ENCODE measurements at places on chromosomes 3 and 15.

GRCh38 chr3:120160050-120160449 is 65.8 kb upstream of the GSK3B start:
- no peak for DNase-seq

GRCh38 chr3:64022451-64023186 is 675 bp downstream of the PSMD6 start:
- DNase-seq = no peak

DNA sequence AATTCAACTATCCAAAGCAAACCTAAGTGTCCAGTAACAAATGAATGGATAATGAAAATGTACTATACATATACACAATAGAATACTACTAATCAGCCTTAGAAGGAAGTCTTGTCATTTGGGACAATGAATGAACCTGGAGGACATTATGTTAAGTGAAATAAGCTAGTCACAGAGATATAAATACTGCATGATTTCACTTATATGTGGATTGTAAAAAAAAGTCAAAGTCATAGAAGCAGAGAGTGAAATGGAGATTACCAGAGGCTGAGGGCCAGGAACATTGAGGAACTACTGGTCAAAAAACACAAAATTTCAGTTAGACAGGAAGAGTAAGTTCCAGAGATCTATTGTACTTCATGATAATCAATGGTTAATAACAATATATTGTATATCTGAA is 33.6 kb downstream of the MYO5A start:
- DNase-seq = no peak

DNA sequence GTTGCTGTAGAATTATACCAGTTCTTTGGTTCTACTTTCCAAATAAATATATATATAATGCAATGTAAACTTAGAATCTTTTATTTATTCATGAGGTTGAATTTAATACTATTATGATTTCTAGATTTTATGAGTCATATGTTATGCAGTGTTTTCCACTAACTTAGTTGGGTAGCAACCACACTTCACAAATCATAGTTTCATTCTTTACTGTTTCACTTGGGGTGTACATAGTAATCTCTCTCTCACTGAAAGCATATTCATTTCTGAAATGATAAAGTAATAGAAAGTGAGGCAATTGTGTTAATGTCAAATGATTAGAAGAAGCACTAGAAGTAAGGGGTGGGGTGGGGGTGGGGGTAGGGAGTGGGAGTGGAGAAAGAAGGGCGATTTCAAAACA is 52.6 kb downstream of the IQCH start:
- no peak for DNase-seq

DNA sequence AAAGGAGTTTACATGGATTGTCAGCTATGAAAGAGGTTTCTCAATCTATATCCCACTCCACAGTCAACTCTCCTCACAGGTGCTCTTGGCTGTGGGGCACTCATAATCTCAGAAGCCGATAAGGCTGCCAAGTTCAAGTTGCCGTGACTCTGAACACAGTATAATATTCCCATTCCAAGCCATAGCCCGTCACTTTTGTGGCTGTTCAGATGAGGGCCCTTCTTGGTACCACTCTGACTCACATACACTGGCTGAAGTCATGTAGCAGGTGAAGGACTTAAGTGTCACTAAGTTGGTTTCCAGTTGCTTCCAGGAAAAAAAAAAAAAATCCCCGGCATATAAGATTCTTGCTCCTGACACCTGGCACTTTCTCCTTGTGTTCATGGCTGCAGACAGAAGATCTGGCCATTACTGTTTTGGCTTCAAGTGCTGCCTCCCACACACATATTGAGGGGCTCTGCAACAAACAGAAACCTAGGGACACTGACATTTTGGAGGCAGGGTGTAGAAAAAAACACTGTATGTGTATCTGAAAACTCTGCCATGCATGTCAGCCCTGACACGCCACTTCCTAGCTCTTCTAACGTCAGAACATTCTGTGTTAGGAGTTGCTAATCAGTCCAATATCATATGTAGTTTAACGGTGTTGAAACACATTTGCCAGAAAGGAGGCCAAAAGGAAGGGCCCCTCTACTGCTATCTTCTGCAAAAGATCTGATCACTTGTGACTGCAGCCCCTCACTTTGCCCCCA is 170.2 kb upstream of the ICE2 start:
- DNase-seq = no peak

DNA sequence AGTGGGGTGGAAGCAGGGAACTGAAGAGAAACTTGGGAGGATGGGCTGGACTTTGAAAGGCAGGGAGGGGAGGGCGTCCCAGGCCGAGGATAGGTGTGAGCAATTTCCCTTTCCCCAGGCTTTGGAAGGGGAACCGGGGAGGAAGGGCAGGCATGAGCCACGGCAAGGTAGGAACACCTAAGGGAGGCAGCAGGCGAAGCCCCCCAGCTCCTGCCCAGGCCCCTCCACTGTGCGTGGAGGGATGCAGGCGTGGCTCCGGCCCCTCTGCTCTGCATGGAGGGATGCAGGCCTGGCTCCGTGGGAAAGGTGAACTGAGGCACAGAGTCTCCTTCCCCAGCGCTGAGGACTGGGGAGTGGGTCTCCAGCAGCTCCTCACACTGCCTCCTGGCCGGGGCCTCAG is 236.4 kb downstream of the XXYLT1 start:
- no peak for DNase-seq

- DNase-seq = no peak
Observed at GRCh38 chr3:131388490-131388799, 6.9 kb downstream of the NUDT16 start.

DNA sequence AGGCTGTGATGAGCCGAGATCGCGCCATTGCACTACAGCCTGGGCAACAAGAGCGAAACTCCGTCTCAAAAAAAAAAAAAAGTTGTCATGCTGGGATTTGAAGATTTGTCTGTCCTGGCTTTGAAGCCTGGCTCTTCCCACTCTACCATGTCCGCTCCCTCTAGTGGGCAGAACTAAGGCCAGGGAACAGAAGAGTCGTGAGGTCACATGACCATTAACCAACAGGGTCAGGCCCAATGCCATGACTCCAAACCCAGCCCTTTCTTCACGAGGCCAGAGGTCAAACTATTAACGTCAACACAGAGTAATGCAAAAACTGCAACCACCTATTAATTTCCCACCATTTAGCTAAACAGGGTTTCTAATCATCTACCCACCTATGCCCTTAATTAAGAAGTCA is 212.1 kb downstream of the ADAMTS17 start:
- DNase-seq = no peak

GRCh38 chr15:60782316-60782715 is 303.4 kb upstream of the ICE2 start:
- DNase-seq = no peak

DNA sequence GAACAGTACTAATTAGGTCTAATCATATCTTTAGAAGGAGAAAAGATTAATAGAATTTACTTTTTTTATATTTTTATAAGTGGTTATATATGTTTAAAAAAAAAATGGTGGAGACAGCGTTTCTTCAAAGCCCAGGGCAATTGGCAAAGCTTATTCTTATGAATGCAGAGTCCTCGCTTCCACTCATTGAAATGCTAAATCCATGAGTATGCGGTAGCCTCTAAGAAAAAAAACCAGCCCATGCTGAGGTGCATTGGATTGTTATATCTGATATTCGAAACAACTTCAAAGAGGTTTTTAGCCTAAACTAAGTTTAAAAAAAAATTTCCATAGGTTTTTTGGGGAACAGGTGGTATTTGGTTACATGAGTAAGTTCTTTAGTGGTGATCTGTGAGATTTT is 142.8 kb downstream of the GOLIM4 start:
- no peak for DNase-seq

DNA sequence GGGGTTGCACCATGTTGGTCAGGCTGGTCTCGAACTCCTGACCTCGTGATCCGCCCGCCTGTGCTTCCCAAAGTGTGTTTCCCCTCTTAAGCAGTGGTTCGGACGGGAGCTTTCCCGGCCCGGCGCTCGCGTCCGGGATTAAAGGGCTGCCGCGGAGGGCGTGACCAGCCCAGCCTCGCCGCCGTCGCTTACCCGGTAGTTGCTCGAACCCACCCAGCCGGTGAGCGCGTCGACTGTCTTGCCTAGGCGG is 513 bp downstream of the CLASP2 start:
- DNase-seq = no peak

DNA sequence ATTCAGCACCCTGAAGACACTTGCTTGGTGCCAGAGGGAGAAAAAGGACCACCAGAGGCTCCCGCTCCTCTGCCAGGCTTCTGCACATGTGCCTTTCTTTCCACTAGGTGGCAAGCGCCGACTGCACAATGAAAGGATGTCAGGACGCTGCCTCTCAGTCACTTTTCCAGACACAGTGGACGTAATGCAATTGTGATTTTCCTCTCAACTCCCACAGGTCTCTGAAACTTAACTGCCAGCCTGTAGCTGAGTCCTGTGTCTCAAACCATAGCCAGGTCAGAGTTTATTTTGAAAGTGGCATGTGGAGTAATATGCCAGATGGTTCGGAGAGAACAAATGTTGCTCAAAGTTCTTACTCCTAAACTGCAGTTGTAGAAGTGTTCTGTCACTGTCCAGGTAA is 162.9 kb downstream of the ITPR1 start:
- DNase-seq = no peak

DNA sequence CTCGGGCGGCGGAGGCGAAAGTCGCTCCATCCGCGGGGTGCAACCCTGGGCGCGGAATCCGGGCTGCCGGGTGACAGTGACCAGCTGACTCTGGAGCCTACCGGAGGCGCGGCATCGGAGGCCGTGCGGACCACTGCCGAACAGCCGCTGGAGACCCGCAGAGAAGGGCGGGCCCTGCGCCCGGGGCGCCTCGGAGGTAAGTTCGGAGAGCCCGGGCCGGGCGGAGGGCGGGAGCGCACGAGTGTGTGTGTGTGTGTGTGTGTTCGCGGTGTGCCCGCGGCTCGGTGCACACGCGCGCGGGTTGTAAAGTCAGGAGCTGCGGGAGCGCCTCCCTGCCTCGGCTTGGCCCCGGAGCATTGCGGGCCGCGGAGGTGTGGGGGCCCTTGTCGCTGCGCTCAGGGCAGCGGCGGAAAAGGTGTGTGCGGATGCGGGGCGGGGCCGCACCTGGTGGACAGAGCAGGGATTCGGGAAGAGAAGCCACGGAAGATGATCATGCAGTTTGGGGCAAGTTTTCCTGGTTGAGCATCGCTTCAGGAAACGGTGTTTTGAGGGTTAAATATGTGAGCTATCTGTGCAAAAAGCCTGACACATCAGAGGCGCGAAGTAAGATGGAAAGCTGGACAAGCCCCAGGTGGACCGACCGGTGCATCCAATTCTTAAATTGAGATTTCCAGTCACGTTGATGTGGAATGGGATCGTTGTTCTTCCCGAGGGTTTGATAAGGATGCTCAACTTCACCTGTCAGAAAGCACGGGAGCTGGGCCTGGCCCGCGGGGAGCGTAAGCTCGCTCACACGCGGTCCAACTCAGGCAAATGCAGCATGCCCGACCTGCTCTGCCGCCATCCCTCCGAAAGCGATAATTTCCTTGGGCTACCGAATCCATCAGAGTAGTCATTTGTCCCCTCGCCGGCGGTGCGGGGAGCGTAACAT is 474 bp downstream of the MINAR1 start:
- DNase-seq = no peak

GRCh38 chr3:15591242-15591641 is 10.1 kb downstream of the HACL1 start:
- DNase-seq = no peak

DNA sequence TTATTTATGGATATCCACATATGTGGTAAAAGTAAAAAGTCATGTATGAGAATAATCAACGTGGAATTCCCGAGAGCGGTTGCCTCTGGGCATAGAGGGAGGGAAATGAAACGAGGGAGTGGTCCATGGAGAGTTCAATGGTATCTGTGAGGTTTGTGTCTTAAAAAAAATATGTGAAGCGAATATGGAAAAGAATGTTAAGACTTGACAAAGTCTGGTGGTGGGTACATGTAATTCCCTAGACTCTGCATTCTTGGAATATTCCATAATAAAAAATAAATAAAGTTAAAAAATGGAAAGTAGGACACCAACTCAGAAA is 28.4 kb downstream of the FAM43A start:
- no peak for DNase-seq

DNA sequence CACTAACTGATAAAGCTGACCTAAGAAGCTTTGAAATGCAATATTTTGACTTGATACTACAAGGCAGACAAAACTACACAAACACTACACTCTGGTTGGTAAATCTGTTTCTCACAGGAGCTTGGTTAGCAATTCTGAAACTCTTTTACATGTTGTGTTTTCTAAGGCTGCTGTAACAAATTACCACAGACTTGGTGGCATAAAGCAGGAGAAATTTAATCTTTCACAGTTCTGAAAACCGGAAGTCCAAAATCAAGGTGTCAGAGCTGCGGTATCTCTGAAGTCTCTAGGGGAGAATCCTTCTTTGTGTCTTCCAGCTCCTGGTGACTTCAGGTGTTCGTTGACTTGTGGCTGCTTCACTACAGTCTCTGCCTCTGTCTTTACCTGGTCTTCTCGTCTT is 12.9 kb upstream of the PFN2 start:
- no peak for DNase-seq

DNA sequence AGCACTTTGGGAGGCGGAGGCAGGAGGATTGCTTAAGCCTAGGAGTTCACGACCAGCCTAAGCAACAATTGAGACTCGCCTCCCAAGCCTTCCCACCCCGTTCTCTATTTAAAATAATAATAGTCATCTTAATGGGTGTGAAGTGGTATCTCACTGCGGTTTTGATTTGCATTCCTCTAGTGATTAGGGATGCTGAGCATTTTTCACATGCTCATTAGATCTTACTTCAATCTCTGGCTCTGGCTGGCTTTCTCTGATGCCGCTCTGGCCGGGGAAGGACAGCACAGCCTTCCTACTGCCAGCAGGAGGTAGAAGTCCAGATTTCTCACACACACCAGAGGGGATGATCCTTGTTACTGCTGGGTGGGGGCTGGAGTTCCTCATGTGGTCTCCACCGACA is 7.4 kb upstream of the EIF4A2 start:
- no peak for DNase-seq

DNA sequence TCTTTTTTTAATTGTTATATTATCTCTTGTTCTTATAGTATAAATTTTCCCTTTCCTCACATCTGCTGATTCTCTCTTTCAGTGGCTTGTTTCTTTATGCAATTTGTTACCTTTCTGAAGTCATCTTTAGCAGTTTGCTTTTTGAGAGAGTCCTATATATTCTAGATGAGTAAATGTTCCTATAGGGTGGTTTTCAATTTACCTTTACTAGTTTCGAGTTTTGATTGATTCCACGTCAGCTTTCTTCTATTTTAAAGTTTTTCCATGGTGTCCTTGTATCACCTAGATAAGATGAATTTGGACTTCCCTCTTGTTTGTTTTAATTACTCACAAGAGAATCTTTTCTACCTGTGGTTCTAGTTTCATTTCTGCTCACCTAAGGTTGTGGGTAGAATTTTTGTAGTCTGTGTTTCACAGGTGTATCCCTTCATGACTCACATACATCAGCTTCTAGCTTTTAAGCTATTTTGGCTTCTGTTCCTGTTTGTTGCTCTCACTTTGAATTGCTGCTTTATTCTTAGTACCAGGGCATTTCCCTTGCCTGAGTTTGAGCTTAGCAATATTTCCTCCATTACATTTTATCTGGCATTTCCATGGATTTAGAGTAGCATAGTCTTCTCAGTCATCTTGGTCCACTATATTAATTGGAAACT is 6.4 kb downstream of the TEX9 start:
- DNase-seq = no peak

- no peak for DNase-seq
Observed at GRCh38 chr15:75775296-75776064, 62.8 kb upstream of the CSPG4 start.

Measured in GM12892 (cell line).